ENCODE measurements at places on chromosomes 5 and 9. TPM values are rescaled to one million over a fixed set of nuclear protein-coding genes. Genes with fewer than 3 reads are reported as not detected.

GRCh38 chr9:95105519-95106287 lies 211.8 kb downstream of the FANCC start:
- no peak for DNase-seq

DNA sequence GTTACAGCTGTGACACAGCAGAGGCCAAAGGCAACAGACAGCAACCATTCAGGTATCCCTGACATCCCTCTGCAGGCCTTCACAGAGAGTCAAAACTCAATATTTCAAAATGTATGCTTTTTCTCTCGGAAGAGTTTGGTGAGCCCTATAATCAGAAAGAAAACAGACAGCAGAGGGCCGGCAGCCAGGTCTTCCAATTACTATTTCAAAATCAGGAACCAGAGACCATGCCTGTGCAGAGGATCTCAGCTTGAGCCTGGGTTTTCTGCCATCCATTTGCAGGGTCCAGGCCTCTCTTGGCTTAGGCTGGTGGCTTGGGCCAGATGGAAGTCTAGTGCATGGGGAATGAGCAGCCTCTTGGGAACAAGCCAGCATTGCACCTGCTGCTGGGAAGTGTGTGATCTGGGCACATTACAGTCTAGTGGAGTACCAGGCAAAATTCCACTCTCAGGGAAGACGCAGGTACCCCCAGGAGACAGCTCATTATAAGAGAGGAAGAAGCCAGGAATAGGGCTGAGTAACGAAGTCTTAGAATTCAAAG lies 231.3 kb downstream of the ENC1 start:
- no peak for DNase-seq

Gene CDKN2B-AS1
- polyA plus RNA-seq = 0.18 TPM

DNA sequence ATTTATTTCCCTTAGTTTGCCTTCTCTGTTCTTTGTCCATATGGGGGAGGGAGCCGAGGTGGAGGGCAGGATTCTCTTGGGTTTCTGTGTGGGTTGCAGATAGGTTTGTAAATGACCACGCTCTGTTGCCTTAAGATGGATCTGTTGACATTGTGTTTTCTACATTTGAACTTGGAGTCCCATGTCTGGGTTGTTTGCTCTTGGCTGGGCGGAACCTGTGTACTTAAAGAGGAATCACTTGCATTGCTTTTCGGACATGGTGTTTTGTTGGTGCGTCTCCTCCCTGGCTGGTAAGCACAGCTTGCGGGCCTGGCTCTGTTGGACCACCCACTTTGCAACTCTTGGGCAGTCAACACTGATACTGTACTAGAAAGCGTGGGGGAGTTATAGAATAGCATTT lies 45.9 kb downstream of the EHMT1 start:
- DNase-seq = no peak

Gene YIPF5
- polyA plus RNA-seq = 58.9 TPM

GRCh38 chr9:100167915-100168654 lies 69.0 kb downstream of the INVS start:
- no peak for DNase-seq

Gene SCGB3A2
- 1,703 TPM for polyA plus RNA-seq

- no peak for DNase-seq
These were observed 338.6 kb downstream of the EBF1 start for GRCh38 chr5:158761161-158761560.

- DNase-seq = no peak
These were observed 153.1 kb downstream of the PCSK1 start for GRCh38 chr5:96279801-96280542.

Gene NUTM2F
- not detected for polyA plus RNA-seq

- no peak for DNase-seq
These were observed 711 bp upstream of the SUB1 start for GRCh38 chr5:32584646-32585045.

Gene COL5A1
- 168 TPM for polyA plus RNA-seq

- DNase-seq = no peak
These were observed 126.2 kb upstream of the SLC28A3 start for GRCh38 chr9:84466580-84467285.

DNA sequence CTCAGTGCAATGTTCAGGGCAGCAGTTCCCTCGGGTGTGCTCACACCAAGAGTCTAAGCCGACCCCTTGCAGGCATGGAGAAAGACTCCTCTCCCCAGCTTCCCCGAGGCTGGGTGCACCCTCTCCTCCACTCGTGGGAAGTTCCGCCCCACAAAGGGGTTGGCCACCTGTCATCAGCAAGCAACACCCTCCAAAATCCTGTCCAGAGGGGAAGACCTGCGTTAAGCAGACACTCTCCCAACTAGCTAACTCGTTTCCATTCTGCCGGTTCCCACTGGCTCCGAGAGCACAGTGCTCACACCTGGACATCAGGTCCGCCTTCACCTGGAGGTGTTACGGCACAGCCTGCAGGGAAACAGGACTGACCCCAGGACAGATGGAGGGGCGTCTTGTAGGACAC lies 117.9 kb upstream of the IRX4 start:
- DNase-seq = no peak

Gene TTC16
- 0.99 TPM for polyA plus RNA-seq

DNA sequence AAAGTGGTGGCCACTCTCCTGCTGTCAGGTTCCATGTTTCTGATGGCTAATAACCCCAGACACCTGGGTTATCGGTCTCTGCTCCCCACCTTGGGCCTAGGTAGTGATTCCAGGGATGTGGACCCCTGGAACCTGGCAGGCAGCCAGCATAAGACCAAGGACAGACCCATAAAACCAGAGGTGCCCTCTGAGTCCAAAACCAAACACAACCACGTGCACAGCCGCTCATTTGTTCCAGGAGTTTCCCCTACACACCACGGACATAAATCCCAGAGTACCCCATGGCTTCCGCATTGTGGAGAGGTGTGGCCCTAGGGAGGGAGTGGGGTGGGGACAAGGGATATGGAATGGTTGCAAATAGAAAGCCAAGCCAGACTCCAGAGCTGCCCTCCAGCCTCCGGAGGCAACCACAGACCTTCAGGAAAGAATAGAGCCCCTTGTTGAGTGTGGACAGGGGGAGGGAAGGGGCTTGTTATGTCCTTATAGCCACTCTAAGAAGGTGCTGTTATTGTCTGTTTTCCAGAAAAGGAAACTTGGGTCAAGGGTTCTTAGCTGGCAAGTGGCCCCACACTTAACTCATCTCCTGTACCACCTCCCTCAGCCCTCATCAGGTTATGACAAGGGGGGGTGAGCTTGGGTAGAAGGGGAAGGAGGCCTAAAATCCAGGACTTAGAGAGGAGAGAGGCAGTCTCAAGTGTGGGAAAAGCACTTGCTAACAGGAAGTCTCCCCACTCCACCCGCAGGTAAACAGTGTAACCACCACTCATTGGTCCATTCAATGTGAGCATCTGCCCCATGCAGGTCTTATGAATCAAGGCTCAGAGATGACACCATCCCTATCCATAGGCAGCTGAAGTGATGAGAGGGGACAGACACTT lies 23.6 kb upstream of the CYSTM1 start:
- DNase-seq = no peak

DNA sequence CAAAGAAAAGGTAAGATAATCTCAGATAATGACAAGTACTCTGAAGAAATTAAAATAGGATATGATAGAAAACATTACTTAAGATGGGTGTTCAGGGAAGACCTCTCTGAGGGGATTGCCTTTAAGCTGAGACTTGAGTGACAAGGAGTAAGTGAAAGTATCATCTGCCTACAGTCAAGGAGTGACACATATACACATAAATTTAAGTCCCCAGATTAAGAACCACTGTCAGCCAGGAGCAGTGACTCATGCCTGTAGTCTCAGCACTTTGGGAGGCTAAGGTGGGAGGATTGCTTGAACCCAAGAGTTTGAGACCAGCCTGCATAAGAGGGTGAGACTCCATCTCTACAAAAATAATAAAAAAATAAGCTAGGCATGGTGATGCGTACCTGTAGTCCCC lies 19.7 kb upstream of the ANKHD1 start:
- DNase-seq = no peak

GRCh38 chr9:76707510-76707909 lies 56.7 kb upstream of the PCA3 start:
- no peak for DNase-seq

Gene SLC25A2
- 0.34 TPM for polyA plus RNA-seq

All from left lung (tissue), 14 donors.